ENCODE measurements at places on chromosomes 5 and 9. TPM values are rescaled to one million over a fixed set of nuclear protein-coding genes. Genes with fewer than 3 reads are reported as not detected.

DNA sequence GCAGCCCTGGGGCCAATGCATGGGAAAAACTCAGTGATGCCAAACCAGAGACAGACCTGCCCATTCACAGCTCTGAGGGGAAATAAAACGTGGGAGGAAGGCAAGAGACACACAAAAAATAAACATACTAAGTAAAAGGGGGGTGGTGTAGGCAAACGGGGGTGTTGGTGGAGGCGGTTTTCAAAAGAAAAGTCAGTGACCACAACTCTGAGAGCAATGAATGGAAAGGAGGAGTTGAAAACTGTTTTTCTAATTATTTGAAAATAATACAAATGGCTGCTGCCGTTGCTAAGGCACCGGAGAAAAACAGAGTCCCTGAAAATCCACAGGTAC, 293.5 kb downstream of the EFNA5 start:
- peaks cover 13% of the 10 kb centered on the region for H3K27me3 ChIP-seq
- peaks cover 2% of the 10 kb centered on the region for H3K4me1 ChIP-seq
- H3K4me3 ChIP-seq = no peak overlapping the region
- H3K36me3 ChIP-seq = no peaks in the 10 kb centered on the region

DNA sequence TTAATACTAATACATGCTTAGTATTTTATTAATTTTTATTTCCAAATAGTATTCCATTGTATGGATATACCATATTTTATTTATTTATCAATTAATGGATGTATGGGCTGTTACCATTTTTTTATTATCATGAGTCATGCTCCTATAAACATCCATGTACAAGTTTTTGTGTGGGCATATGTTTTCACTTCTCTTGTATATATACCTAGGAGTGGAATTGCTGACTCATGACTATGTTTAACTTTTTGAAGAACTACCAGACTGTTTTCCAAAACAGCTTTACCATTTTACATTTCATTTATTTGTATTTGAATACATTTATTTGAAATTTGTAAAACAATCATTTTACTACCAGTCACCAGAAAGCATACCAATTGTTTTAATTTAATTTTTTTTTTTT, 14.1 kb upstream of the LRRC19 start:
- H3K4me1 ChIP-seq = peaks cover 2% of the 10 kb centered on the region
- no peak overlapping the region for H3K27ac ChIP-seq
- H3K36me3 ChIP-seq = peaks cover 13% of the 10 kb centered on the region
- H3K4me3 ChIP-seq = no peak overlapping the region
- no peak for DNase-seq

The LURAP1L gene
- not detected for total RNA-seq

- no peak for DNase-seq
- H3K36me3 ChIP-seq = peaks cover 4% of the 10 kb centered on the region
- no peaks in the 10 kb centered on the region for H3K27me3 ChIP-seq
- H3K27ac ChIP-seq = no peak overlapping the region
- H3K4me3 ChIP-seq = no peak overlapping the region
Measured at GRCh38 chr9:77949751-77950436, 81.7 kb downstream of the GNAQ start.

The ZFP2 gene
- total RNA-seq = 0.18 TPM

- H3K4me1 ChIP-seq = peaks cover 46% of the 10 kb centered on the region
- peak; percentile 45 for DNase-seq
- peaks cover 21% of the 10 kb centered on the region for H3K36me3 ChIP-seq
- no peak overlapping the region for H3K4me3 ChIP-seq
- peak overlapping the region; percentile 64 for H3K27ac ChIP-seq
Measured at GRCh38 chr5:179762079-179762780, 29.6 kb downstream of the MAML1 start.

GRCh38 chr9:14097666-14098415, 216.1 kb downstream of the NFIB start:
- no peak overlapping the region for H3K4me3 ChIP-seq
- no peak overlapping the region for H3K27ac ChIP-seq
- no peaks in the 10 kb centered on the region for H3K4me1 ChIP-seq
- H3K27me3 ChIP-seq = no peaks in the 10 kb centered on the region
- no peak for DNase-seq
- no peaks in the 10 kb centered on the region for H3K36me3 ChIP-seq

The UBQLN1 gene
- total RNA-seq = 138 TPM

GRCh38 chr9:83006378-83006777, 56.6 kb downstream of the RASEF start:
- DNase-seq = no peak
- peaks cover 4% of the 10 kb centered on the region for H3K27me3 ChIP-seq
- no peaks in the 10 kb centered on the region for H3K4me1 ChIP-seq
- H3K4me3 ChIP-seq = no peak overlapping the region
- no peaks in the 10 kb centered on the region for H3K36me3 ChIP-seq
- no peak overlapping the region for H3K27ac ChIP-seq

The HAVCR2 gene
- 48.6 TPM for total RNA-seq

The NMUR2 gene
- total RNA-seq = not detected

DNA sequence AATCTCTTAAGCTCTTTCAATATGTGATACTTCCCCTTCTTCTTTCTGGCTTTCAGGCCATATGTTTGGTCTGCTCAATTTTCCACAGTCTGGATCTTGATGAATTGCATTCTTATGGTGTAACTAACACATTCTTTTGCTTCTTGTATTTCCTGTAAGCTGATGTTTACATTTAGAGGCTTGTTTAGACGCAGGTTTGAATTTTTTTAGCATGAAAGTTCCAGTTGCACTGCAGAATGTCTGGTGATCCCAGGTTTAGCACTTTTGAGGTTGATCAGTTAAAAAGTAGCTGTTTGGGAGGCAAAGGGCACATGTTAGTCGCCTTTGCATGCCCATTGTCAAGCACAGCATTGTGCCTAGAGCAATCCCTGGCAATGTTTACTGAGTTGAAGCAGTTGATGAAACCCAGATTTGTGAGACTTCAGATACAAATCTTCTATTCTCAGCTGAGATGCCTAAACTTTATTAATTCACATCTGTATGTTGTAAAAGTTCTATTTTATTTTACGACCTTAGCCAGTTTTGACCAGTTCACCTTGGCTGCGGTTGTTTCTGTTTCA, 59.6 kb upstream of the SPATA31C2 start:
- H3K27ac ChIP-seq = no peak overlapping the region
- peaks cover 27% of the 10 kb centered on the region for H3K27me3 ChIP-seq
- no peak overlapping the region for H3K4me3 ChIP-seq
- H3K4me1 ChIP-seq = no peaks in the 10 kb centered on the region

GRCh38 chr9:19619221-19619620, 169.6 kb downstream of the SLC24A2 start:
- no peaks in the 10 kb centered on the region for H3K4me1 ChIP-seq
- H3K4me3 ChIP-seq = no peak overlapping the region
- peaks cover 13% of the 10 kb centered on the region for H3K27me3 ChIP-seq
- DNase-seq = no peak

GRCh38 chr5:31500256-31500655, 31.6 kb downstream of the DROSHA start:
- H3K36me3 ChIP-seq = peaks cover 80% of the 10 kb centered on the region
- no peaks in the 10 kb centered on the region for H3K27me3 ChIP-seq
- no peak overlapping the region for H3K4me3 ChIP-seq
- no peak for DNase-seq
- H3K4me1 ChIP-seq = no peaks in the 10 kb centered on the region

DNA sequence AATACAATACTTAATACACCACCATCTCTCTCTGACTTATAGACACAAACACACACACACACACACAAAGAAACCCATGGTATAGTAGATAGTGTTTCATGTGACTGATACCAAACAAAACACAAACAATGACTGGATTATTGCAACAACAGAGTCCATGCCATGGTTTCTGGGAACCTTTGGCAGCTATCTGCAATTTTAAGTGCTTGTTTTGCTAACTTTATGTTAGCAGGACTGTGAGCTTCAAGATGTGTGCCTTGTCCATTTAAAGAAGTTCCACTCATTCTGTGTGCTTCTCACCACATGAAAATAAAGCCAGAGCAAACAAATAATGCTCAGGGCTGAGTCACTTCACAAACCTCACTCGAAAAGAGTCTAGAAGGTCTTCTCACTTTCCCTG, 15.1 kb upstream of the LURAP1L start:
- H3K4me1 ChIP-seq = no peaks in the 10 kb centered on the region
- no peaks in the 10 kb centered on the region for H3K36me3 ChIP-seq
- no peak for DNase-seq
- no peaks in the 10 kb centered on the region for H3K27me3 ChIP-seq
- H3K4me3 ChIP-seq = no peak overlapping the region
- no peak overlapping the region for H3K27ac ChIP-seq

- DNase-seq = no peak
- no peaks in the 10 kb centered on the region for H3K27me3 ChIP-seq
- H3K36me3 ChIP-seq = no peaks in the 10 kb centered on the region
- no peak overlapping the region for H3K27ac ChIP-seq
- H3K4me3 ChIP-seq = no peak overlapping the region
- no peaks in the 10 kb centered on the region for H3K4me1 ChIP-seq
Measured at GRCh38 chr5:146624179-146624578, 108.2 kb upstream of the GPR151 start.

DNA sequence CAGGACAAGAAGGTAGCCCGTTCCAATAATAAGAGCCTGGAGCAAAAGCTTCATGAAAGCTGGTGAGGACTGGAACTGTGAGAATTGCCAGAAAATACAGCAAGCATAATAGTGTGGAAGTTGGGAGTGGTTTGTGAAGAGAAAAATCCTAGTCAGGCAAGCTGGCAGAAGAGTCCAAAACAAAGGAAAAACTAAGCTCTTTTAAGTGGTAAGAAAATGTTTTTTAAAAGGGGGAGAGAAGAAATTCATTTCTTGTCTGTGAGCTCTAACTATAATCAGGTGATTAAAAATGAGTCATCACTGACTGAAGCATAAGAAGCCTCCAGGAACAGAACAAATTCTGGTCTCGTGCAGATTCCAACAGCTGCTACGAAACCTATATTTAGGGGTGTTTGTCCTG, 102.6 kb downstream of the CAAP1 start:
- DNase-seq = no peak
- no peak overlapping the region for H3K27ac ChIP-seq
- H3K4me1 ChIP-seq = no peaks in the 10 kb centered on the region
- H3K36me3 ChIP-seq = no peaks in the 10 kb centered on the region
- no peaks in the 10 kb centered on the region for H3K27me3 ChIP-seq
- no peak overlapping the region for H3K4me3 ChIP-seq

DNA sequence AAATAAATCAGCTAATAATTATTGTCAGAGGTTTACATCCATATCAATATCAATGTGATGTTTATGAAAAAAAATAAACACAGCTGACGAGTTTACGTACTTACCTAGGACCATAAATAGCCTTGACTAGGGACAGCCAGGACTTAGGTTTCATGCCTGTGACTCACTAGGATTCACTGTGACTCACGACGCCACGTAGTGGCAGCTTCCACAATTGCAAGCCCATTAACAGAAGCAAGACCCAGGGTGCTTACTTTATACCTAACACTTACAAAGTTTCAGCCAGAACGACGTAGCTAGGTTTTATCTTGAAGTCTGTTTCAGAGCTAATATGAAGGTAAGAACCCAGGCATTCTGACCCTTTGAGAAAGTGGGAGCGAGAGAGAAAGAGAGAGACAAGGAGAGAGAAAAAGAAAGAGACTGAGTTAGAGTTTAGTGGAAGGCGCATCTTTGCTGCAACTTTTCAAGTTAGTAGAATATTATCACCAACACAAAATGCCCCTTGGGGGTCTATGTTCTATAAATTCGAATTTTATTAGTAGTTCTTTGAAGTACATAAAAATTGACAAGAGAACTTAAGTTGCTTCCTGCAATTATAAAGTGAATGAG, 191.2 kb downstream of the GNA14 start:
- H3K4me3 ChIP-seq = no peak overlapping the region
- no peak overlapping the region for H3K27ac ChIP-seq
- H3K27me3 ChIP-seq = no peaks in the 10 kb centered on the region
- peaks cover 17% of the 10 kb centered on the region for H3K4me1 ChIP-seq
- DNase-seq = peak; percentile 73

Data from activated T-helper 2 cell treated with anti-CD3 and anti-CD28 coated beads, Interferon-gamma antibody, Interleukin-2, Interleukin-4, amounts not matched to agents 10 μg/mL and 5 μg/mL and 100 μg/mL, durations not matched to agents 14 hours and 24 hours and 36 hours (primary cell).